Stimulated activated CD8-positive, alpha-beta memory T cell treated with anti-CD3 and anti-CD28 coated beads, Interleukin-12 subunit alpha, Interleukin-12 subunit beta, amount 100 ng/mL, for 4 hours (primary cell): ENCODE measurements at places on chromosomes 7 and 10.

DNA sequence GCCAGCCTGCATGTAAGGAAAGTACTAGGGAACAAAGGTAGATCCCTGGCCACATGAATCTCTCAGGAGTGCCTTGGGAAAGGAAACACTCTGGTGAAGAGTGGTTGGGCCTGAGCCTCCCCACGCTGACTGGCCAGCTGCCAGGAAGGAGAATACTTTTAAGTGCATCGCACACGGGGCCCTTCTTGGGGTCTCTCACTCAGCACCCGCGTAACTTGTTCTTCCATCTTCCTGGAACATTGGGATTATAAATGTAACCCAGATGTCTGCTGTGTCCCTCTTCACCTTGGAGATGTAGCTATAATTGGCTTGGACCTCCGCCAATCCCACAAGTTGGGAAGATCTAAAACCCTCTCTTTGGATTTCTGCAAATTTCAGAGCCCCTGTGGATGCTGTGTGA lies 4.4 kb upstream of the GLI3 start:
- no peak for DNase-seq

DNA sequence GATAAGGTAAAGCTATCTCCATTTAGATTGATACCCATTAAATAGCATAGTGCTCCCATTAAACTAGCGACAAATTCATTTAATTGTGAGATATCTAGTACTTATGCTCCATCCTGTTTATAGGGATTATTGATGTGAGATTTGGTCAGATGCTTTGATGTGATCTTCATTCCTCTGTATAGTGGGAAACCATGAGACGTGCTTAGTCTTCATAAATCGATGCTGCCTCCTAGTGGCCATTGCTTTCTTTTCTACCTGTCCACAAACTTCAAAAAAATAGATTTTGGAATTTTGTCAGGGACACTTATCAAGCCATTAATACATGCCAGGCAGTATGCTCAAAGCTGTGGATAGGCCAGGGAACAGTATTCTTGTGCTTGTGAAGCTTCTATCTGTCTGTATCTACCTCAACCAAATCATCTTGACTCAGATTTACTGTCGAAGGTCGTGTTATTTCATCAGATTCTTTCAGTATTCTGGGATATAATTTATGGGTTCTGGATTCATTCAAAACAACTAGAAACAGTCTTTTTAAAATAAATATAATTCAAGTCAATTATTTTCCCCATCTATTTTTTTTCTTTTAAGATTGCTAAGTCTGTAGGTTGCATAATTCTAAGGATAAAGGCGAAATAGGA lies 12.0 kb downstream of the LSM8 start:
- DNase-seq, result no peak

- DNase-seq, result no peak
Observed at GRCh38 chr10:123622381-123622780, 43.8 kb upstream of the GPR26 start.

DNA sequence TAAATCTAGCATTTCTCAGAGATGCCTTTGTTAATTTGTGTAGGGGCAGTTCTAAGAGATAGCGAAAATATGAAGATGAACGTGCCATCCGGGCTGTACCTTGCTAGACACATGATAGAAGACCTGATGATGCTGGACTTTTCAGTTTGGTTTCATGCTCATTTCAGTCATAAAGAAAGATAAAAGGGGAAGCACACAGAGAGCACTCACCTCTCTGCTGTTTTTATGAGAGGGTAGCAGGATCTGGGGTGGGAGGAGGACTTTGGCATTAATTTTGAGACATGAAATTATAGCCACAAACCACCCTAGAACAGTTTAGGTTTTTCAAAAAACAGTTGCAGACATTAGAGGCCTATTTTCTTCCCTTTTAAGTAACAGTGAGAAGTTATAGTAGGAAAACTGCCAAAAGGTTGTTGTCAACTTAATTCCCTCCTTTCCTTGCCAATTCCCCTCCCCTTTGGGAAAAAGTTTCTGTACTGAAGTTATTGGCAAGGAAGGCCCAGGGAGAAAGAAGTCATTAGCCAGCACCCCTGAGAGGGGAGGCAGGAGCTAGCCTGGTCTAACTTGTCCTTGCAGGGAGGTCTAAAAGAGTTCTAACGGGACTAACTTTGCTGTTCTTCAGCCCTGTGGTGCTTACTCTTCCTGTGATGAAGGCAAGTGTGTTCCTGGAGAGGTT lies 2.6 kb downstream of the ST7 start:
- no peak for DNase-seq

DNA sequence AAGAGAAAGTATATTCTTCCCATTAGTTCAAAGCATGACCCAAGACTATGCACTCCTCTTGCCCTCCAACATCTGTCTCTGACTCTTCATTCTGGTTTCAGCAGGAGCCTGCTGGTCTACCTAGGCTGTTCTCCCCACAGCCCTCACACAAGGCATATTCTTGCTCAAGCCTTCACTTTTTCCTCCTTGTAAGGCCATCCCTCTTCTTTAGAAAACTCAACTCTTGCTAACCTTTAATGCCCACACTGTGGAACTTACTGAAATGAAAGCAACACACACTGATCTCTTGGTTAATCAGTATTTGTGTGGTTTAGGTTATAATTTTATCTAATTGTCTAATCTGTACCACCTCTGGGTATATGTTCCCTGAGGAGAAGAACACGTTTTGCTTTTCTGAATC lies 75.8 kb downstream of the PRKCQ start:
- no peak for DNase-seq

- DNase-seq, result no peak
Observed at GRCh38 chr10:70604106-70604505, 1.6 kb upstream of the PRF1 start.

GRCh38 chr7:141563956-141564623 lies 12.9 kb downstream of the AGK start:
- no peak for DNase-seq

DNA sequence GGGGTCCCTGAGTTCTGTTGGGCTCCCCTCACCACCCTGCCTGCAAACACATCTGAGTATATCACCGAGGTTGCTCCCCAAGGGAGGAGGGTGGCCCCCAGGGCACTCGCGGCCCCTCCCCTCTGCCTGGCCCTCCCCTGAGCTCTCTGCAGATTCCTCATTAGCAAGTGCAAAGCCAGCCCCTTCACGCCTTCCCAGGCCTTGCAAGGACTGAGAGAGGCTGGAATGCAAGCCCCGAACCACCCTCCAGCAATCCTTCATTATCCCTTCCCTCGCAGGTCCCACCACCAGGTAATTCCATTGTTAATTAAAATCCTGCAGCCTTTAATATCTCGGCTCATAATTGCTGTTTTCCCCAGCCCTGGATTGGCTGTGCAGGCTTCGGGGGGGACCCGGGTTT lies 35.3 kb upstream of the MYL10 start:
- no peak for DNase-seq

DNA sequence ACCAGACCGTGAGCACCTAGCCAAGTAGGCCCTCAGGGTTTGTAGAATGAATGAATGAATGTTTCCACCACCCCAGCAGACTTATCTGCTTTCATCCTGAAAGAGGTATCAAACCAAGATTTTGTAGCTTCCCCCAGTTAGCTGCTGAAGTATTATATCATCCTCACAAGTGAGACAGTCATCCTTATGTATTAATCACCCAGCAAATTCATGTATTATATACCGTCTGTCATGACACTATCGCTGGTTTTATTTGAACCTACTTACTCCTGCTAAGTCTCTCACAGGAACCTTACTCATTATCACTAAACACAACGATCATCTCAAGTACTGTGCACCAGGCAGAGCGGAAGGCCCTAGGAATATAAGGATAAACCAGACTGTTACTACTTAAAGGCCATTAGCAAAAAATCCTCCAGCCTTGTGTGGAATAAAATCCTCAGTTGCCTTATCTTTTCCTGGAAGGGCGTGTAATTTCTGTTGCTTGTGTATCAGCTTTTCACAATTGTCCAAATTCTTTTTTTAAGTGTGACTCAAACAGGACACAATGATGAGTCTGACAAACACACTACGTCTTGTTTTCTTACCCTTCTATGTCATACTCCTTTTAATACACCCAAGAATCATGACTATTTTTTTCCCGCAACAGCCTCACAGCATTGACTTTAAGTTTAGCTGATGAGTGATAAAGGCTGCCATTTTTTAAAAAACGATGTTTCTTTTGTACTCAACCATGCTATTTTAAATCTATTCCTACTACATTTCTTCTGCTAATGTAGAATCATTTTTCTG lies 176.1 kb upstream of the KLF14 start:
- DNase-seq, result no peak

GRCh38 chr7:116087291-116087690 lies 56.7 kb upstream of the TFEC start:
- no peak for DNase-seq

GRCh38 chr7:82284936-82285519 lies 158.5 kb downstream of the CACNA2D1 start:
- no peak for DNase-seq

GRCh38 chr10:1183701-1184100 lies 127.5 kb downstream of the WDR37 start:
- no peak for DNase-seq

- no peak for DNase-seq
Observed at GRCh38 chr10:51023636-51024035, 50.7 kb upstream of the PRKG1 start.

DNA sequence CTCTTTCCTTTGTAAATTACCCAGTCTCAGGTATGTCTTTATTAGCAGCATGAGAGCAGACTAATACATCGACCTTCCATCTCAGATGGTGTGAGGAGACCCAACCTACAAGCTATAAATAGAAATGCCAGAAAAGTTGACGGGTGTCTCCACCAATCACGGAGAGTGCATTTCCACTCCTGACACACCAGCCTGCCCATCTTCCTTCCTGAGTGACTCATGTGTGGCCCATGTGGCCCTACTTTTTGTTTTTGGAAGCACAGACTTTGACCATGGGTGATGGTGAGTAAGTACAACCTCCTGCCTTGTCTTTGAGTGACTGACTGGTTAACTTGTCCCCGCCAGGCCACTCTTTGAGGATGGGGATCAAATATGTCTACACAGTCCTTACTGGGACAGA lies 147.0 kb downstream of the OAT start:
- DNase-seq, result no peak

- no peak for DNase-seq
Observed at GRCh38 chr10:122490786-122491680, 29.7 kb downstream of the HTRA1 start.

DNA sequence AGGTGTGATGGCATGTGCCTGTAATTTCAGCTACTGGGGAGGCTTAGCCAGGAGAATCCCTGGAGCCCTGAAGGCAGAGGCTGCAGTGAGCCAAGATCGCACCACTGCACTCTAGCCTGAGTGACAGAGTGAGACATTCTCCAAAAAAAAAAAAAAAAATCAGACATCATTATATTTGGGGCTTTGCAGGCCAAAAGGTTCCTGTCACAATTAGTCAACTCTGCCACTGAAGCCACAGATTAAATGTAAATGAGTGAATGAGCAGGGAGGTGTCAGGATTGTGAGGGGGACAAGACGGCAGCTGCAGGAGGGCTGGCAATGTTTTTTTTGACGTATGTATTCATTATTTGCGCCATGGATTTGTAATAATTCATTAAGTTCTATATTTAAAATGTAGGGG lies 3.3 kb downstream of the ZNF33B start:
- no peak for DNase-seq

DNA sequence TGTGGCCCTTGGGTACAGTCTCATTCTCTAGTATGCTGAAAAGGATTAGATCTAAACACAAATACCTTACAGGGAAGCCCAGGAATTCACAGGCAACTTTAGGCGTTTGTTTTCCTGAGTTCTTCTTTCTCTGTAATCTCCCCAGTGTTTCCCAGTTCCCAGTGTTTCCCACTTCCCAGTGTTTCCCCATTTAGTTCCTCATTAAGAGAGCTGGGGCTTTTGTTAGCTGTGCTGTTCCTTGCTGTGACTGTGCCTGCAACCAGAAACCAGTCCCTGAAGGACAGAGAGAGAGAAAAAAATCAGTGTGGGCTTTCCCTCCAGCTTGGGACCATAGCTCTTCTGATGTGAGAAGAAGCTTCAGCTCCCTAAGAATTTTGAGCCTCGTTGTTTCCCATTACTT lies 802.9 kb upstream of the COBL start:
- no peak for DNase-seq

DNA sequence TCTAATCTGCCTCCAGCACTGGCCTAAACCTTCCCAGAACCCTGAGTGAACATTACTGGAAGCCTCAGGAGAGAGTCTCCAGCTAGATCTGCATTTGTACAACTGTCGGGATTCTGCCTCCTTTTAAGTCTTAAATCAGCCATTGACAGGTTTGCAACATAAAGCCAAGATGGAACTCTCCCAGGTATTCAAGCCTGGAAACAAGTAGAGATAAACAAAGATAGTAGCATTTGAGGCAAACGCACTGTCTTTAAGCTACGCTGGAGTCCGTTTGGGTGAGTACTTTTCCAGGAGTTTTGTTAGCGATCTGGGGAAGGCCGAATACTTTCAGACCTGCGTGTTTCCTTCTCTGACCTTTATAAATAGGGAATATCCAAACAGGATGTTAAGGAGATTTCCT lies 317.2 kb upstream of the FZD8 start:
- DNase-seq, result no peak

- DNase-seq, result no peak
Observed at GRCh38 chr7:30752484-30752883, 549 bp downstream of the INMT start.

GRCh38 chr7:87155788-87156187 lies 3.5 kb downstream of the DMTF1 start:
- no peak for DNase-seq

GRCh38 chr10:78597796-78598555 lies 470.8 kb upstream of the ZMIZ1 start:
- no peak for DNase-seq

DNA sequence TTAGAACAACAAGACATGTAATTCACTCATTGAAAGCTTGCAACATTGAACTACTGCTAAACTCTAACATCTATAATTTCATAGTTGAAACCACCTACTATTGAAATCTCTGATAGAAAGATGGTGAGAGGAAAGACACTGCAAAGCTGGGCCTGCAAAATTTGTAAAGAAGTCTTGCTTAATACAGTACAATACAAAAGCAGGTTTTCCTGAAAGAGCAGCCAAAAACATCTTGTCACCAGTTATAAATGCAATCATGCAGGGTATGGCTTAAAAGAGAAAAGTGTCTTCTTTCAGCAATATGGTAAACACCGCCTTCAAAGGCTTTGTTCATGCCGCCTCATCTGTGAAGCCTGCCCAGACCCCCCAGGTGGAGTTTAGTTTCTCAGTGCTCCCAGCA lies 109.2 kb downstream of the ANK3 start:
- DNase-seq, result no peak

DNA sequence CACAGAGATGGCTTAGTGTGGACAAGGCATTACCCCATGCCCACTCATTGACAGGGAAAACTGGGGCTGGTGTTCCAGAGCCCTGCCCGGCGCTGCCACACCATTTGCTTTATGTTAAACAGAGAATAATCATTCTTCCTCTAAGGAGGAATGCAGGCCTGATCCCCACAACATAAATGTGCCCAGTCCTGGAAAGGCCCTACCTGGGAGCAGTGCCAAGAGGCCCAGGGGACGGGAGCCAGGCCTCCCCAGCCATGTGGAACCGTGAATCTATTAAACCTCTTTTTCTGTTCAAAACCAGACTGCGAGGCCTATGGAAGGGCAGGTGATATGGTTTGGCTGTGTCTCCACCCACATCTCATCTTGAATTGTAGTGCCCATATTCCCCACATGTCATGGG lies 264.1 kb downstream of the GRID1 start:
- no peak for DNase-seq
